HCEC 1CT (cell line): ENCODE measurements at places on chromosomes 1 and 21.
A peak's percentile ranks its signal among the peaks of the same experiment; 100 is the strongest.

DNA sequence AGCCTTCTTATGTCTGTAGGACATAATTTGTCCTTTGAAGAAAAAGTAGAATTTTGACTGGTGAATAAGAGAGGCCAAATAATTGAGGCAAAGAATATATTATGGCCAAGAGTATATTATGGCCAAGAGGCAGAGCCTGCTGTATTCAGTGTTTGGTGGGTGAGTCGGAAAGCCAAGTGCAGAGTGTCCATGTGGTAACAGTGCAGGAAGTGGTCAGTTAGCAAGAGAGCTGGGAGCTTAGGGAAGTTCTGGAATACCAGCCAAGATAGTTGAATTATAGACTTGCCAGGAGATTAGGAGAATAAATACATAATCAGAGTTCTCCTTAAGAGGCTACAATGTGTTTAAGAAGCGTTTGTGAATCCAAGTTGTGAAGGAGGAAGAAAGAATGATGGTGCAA lies 131.5 kb upstream of the LMO4 start:
- peak; percentile 64 for DNase-seq

- no peak for DNase-seq
Observed at GRCh38 chr1:83077411-83077810, 921.5 kb downstream of the TTLL7 start.

- DNase-seq, result no peak
Observed at GRCh38 chr1:234000557-234001041, 96.1 kb downstream of the SLC35F3 start.

GRCh38 chr1:186996816-186997215 lies 168.1 kb downstream of the PLA2G4A start:
- DNase-seq, result no peak

DNA sequence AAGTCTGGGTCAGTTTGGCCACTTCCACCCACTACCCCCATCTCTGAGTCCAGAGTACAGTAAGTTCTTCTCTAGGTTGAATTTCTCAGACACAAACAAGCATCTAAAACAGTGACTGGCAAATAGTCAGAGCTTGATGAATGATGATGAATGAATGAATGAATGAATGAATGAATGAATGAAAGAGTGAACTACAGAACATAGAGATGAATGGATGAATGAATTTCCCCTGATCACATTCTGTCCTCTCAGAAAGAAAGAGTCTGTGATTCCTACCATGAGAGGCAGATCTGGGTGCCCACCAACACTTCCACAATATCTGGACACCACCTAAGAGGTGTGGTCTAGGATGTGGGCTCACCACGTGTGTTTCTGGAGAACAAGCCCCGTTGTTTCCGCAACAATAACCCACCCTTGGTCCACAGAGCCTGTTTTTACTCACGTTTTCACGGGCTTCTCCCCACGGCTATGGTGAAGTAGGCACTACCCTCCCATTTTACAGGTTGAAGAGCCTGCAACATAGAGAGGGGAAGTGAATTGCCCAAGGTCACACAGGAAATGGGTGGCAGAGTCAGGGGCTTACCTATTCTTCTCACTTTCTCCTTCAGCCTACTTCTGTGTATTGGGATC lies 40.2 kb upstream of the IFFO2 start:
- no peak for DNase-seq

DNA sequence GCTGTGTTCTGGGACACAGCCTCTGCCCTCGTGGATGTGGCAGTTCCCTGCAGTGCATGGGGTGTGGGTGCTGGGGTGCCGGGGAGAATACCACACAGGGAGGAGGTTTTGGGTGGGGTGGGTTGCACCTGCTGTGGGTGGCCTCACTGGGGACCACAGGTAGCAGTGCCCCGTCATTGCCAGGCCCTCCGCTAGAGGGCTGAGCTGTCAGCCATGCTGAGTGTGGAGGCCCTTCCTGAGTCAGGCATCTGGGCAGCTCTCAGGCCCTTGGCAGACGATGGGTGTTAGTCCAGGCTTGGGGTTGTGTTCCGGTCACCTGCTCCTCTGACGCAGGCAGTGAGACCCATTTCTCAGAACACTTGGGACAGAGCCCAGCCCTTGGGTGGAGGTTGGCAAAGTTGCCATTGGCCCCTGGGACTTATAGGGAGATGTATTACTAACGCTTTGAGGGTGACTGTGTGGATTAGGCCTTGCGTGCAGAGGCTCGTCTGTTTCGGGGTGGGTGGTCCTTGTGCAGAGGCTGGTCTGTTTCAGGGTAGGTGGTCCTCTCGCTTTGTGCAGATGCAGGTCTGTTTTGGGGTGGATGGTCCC lies 23.9 kb downstream of the PCNT start:
- DNase-seq, result no peak
